ENCODE measurements at places on chromosomes 11 and 22.

DNA sequence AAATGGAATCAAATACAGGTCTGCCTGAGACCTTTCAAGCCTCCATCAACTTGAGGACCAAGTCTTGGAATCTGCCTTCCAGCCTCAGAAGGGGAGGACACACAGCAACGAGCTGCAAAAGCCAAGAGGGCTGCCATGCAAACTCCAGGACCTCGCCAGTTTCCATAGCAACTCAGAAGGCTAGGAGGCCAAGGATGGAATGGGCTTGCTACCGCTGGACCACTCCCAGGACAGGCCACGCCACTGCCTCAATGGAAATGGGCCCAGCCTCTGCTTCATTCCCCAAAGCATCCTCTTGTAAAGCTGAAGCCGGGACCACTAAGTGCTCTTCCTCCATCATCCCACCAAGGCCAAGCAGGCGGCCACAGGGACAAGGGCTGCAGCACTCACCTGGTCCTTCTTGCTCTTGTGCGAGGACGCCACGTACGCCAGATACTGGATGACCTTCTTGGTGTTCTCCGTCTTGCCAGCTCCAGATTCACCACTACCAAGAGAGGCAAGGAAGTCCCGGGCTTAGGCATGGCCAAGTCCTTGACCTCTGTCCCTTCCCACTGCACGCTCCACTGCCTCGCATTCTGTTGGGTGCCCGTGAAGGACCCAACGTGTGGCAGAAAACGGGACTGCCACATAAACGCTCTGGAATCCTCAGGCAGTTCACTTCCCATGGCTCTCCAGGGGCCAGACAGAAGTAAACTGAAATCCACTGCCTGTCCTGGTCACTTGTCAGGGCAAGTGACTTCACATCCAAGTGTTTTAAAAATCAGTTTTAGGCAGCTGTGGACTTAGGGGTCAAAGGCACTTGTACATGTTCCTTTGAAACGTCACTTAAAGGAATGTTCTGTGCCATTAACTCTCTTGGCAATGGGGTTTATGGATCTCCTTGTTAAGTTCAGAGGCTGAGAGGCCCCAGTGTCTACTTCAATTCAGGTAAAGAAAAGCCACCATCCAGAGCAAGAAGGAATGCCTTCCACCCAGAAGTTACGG lies 61.3 kb downstream of the MYH9 start:
- no peak for DNase-seq

DNA sequence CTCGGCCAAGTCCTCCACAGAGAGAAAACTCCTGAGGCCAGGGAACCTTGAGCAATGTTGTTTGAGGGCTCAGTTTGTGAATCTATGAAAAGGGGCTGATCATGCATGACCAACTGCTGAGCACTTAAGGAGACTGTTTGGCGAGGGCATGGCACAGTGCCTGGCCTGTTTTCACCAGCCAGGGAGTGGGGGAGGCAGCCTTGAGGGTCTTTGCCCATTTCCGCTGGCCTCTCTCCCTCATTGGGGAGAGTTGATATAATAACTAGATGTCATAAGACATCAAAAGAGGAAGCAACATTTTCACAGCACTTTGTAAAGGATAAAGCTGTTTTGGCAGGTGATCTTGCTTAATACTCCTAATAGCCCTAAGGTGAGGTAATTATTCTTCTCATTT lies 110.6 kb downstream of the TP53I11 start:
- no peak for DNase-seq

- DNase-seq = no peak
Observed at GRCh38 chr22:21446827-21447690, 20.1 kb upstream of the TMEM191C start.

- no peak for DNase-seq
Observed at GRCh38 chr22:20093418-20094196, 13.6 kb downstream of the DGCR8 start.
